Endothelial cell (in vitro differentiated cells): ENCODE measurements at places on chromosomes 6 and 20. TPM values are rescaled to one million over a fixed set of nuclear protein-coding genes. Genes with fewer than 3 reads are reported as not detected.

RAMACL gene
- total RNA-seq: 4.9 TPM

GRCh38 chr6:148935705-148936435 is 189.0 kb downstream of the UST start:
- no peaks in the 10 kb centered on the region for H3K36me3 ChIP-seq
- H3K27ac ChIP-seq: no peak overlapping the region
- DNase-seq: no peak
- H3K4me3 ChIP-seq: no peak overlapping the region
- no peaks in the 10 kb centered on the region for H3K27me3 ChIP-seq

GRCh38 chr6:20129290-20130088 is 82.8 kb downstream of the MBOAT1 start:
- no peak overlapping the region for H3K27ac ChIP-seq
- H3K36me3 ChIP-seq: no peaks in the 10 kb centered on the region
- no peak overlapping the region for H3K4me3 ChIP-seq
- peaks cover 7% of the 10 kb centered on the region for H3K4me1 ChIP-seq
- no peaks in the 10 kb centered on the region for H3K27me3 ChIP-seq

DNA sequence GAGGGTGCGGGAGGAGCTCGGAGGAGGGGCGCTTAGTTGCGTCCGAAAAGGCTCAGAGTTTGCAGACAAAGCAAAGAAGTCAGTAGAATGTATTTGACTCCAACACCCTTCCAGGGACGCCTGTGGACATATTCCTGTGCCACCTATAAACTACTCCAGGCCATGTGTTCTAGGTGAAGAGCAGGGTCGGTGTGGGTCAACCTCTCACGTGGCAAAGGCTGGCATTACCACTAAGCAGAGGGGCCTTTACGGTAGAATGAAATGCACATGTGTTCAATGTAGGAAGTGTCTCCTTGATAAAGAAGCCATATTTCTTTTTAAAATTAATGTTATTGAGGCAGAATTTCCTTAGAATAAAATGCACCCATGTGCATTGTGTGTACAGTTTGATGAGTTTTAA is 15.4 kb downstream of the SIRT5 start:
- H3K4me3 ChIP-seq: peak overlapping the region; percentile 37
- H3K27me3 ChIP-seq: peaks cover 5% of the 10 kb centered on the region
- DNase-seq: no peak
- peaks cover 36% of the 10 kb centered on the region for H3K36me3 ChIP-seq
- peaks cover 7% of the 10 kb centered on the region for H3K4me1 ChIP-seq
- H3K27ac ChIP-seq: no peak overlapping the region

C6orf15 gene
- total RNA-seq: not detected
